Esophagus squamous epithelium (tissue), 5 donors: ENCODE measurements at places on chromosomes 11 and 22.

DNA sequence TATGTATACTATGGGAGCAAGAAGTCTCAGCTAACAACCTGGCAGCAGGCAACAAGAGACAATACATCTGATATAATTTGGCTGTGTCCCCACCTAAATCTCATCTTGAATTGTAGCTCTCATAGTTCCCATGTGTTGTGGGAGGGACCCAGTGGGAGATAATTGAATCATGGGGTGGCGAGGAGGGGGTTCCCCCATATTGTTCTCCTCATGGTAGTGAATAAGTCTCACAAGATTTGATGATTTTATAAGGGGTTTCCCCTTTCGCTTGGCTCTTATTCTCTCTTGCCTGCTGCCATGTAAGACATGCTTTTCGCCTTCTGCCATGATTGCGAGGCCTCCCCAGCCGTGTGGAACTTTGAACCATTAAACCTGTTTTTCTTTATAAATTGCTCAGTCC is 6.2 kb downstream of the DNAJC24 start:
- no peak for DNase-seq

GRCh38 chr11:78226684-78227680 is 38.3 kb downstream of the USP35 start:
- no peak for DNase-seq

DNA sequence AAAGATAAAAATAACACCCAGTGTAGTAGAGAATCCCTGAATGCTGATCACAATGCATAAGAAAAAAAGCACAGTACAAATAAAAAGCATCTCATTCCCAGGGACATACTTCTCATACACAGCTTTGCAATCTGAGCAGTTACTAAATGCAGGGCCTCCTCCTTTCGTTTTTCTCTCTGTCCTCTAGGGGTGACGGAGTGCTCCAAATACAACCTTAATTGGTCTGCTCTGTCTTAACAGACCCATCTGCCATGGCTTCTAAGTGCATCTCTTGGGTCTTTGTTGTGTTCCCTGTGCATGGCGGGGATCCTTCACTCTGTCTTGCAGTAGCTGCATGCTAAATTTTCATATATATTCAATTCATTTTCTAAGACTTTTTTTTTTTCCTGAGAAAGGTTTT is 1114.2 kb upstream of the RAG2 start:
- no peak for DNase-seq

DNA sequence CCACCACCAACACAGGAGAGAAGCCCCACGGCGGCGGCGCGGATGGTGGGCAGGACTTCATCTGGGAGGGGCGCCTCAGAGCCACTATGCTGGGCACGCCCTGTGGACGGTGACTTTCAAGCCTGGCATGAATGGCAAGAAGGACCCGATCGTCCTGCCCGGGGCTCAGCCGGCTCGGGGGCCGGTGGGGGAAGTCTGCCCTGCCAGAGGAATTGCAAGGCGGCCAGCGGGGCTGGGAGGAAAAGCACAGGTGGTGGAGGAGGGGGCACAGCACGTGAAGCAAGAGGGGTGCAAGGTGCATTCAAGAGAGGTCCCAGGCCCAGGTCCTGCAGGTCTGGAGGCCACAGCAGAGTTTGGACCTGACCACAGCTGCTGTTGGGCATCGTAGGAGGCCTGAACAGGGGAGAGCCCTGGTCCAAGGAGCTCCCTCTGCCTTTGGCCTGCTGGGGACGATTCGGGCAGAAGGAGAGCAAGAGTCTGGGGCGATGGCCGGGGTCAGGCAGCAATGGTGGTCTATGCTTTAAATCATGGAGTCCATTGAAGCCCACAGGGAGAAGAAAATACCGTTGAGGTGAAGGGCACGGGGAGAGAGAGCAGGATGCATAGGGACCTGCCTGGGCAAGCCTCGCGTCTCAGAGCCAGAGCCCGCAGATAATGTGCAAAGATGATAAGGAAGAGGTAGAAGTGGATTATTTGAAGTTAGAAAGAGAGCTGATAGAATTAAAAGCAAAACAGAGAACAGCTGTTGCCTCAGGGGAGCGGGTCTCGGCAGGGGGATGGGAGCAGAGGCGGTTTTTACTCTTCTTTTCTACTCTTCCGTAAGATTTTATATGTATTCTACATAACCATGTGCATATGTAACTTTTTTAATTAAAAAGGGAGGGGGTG is 82.6 kb upstream of the SHISAL1 start:
- no peak for DNase-seq

- no peak for DNase-seq
Measured at GRCh38 chr11:1444321-1444720, 42.3 kb downstream of the MOB2 start.

DNA sequence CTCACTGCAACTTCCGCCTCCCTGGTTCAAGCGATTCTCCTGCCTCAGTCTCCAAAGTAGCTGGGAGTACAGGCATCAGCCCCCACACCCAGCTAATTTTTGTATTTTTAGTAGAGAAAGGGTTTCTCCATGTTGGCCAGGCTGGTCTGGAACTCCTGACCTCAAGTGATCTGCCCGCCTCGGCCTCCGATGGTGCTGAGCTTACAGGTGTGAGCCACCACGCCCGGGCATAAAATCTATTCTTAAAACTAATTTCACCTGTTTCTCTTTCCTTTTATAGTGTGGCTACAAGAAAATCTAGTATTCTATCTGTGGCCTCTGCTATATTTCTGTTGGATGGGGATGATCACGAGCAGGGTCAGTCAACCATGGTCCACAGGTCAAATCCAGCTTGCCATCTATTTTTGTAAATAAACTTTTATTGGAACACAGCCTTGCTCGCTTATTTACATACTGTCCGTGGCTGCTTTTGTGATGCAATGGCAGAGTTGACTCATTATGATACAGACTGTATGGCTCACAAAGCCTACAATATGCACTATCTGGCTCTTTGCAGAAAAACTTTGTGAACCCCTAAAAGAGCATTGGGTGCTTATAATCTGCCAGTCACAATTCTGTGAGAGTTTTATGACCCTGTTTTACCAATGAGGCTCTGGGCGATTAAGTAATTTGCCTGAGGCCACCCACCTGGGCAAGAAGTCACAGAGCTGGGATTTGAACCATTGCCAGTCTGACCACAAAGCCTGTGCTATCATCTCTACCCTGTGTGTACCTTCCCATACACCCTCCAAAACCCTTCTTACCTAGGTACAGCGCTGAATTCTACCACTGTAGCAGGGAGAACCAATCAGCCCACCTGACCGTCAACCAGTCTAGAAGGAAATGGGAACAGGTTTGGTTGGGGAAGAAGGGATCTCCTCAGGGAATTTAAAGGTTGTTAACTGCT is 28.3 kb downstream of the SLC1A2 start:
- no peak for DNase-seq

GRCh38 chr11:78520230-78520629 is 54.4 kb downstream of the NARS2 start:
- DNase-seq, result no peak

DNA sequence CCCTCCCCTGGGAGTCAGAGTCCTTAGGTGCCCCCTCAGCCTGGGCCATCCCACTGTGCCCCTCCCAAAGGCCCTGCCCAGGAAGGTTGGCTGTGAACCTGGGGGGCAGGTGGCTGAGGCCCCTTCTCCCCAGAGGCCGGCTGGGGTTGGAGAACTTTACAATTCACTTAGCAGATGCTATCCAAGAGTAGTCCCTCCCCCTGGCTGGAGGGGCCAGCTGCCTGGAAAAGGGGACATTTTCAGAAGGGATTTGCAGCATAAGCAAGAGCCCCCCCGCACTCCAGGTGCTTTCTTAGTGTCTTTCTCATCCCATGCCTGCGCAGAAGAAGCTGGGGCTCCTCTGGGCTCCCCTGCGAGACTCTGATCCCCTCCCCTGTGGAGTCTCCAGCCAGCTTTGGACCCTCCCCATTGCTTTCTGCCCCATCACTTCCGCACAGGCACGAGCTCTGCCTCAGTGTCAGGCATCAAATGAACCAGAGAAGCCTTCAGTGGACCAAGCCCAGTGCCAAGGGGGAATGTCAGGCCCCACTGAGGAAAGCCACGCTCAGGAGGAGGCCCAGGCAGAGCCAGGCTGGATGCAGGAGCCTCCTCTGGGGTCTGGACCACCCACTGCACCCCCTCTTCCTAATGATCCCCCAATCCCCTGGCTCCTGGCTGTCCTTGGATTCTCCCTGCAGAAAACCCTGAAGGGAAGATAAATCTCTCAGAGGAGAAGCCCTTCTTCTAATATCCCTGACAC is 3.7 kb downstream of the SSTR3 start:
- no peak for DNase-seq

- no peak for DNase-seq
Measured at GRCh38 chr11:130813196-130813595, 103.1 kb downstream of the SNX19 start.

DNA sequence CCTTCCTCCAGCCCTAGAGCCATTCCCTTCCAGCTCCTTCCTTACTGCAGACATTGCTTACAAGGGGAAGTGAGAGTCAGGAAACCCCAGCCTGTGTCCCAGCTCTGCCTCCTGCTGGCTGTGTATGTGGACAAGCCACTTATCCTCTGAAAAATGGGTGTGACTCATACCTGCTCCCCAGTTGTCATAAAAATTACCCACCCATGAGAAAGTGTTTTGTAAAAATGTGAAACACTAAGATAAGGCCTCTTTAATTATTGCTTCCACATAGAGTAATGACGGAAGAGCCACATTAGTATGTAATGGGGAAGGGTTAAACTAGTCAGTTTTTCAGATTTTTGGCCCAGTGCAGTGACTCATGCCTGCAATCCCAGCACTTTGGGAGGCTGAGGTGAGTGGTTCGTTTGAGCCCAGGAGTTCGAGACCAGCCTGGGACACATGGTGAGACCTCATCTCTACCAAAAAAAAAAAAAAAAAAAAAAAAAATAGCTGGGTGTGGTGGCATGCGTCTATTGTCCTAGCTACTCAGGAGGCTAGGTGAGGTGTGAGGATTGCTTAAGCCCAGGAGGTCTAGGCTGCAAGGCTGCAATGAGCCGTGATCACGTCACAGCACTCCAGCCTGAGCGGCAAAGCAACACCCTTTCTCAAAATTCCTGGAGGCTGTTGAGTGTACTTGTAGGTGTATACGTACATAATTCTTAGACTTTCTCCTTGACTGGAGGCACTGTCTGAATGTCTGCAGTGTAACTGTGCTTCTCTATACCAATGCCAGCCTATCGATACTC is 84.9 kb downstream of the CTTN start:
- DNase-seq, result no peak

DNA sequence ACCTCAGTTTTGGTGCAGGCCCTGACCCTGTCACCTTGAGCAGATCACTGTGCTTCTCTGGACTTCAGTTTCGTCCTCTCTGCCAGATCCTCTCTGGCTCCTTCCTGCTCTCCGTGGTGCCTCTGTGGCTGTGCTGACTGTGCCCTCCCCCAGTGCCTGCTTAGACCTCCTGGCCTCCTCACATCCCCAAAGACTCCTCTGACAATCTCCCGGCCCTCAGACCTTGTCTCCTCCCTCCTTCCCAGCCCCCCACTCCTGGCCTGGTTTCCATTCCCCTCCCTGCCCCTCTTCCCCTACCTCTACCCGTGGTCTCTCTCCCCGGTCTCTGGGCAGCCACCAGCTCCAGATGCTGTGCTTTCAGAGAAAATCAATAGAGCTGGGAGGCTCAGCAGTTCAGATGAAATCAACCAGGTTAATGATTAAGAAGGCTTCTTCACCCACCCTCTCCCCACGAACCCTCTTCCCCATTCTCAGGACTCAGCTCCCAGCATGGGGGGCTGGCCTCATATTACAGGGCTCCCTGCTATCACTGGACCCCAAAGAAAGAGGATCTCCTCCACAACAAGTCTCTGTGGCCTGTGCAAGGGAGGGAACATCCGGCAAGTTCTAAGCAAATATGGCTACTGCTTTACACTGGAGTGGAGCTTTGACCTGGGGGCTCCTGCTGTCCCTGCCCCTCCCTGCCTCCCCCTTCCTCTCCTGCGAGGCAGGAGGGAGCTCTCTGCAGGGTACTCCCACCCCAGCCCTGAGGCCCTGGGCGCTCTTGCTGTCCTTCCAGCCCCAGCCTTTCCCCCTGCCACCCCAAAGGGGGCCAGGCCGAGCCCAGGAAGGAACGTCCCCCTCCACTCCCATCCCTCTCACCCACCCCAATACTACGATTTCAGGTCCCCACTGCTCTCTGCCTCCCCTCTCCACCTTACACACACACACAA is 8.5 kb downstream of the BACE1-AS start:
- no peak for DNase-seq

- DNase-seq, result no peak
Measured at GRCh38 chr22:46072981-46073682, 77.2 kb upstream of the PPARA start.

DNA sequence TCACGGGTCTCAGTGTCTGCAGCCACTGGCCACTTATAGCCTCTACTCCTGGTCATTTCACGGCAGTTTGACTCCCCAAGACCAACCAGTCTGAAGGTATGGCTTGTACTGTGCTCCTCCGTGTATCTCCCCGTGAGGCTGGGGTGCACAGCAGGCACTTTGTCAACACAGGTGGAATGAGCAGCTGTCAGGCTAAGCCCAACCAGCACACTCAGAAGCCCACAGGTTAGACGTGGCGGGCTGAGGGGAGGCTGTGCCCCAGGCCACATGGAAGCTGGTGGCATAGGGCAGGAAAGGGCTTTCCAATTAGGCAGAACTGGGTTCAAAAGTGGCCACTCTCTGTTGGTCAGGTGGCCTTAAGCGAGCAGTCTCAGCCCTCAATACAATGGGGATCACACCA is 7.0 kb downstream of the TP53I11 start:
- no peak for DNase-seq

- DNase-seq, result no peak
Measured at GRCh38 chr11:62245271-62245753, 3.3 kb downstream of the SCGB1D2 start.
